Aortic smooth muscle cell (primary cell): ENCODE measurements at places on chromosomes 4 and X. TPM values are rescaled to one million over a fixed set of nuclear protein-coding genes. Genes with fewer than 3 reads are reported as not detected.

PRR32 gene
- not detected in 2 replicates for total RNA-seq

GUCY1A1 gene
- 12.4 and 13.5 TPM in 2 replicates for total RNA-seq

KCTD8 gene
- 0.13 TPM in 1 of 2 replicates, not detected in the other for total RNA-seq

COL25A1 gene
- 0.06 and 0.13 TPM in 2 replicates for total RNA-seq

SASH3 gene
- not detected in 2 replicates for total RNA-seq

VCX2 gene
- not detected in 2 replicates for total RNA-seq

BMP3 gene
- under 0.01 and 0.12 TPM in 2 replicates for total RNA-seq

MAGEA11 gene
- total RNA-seq: not detected in 2 replicates

STAG2 gene
- total RNA-seq: 109 and 114 TPM in 2 replicates

NEUROG2 gene
- not detected in 2 replicates for total RNA-seq

KIF4A gene
- 11.4 and 16.4 TPM in 2 replicates for total RNA-seq

PAGE2B gene
- total RNA-seq: not detected in 2 replicates

NAP1L5 gene
- 11.6 and 15.1 TPM in 2 replicates for total RNA-seq

MAGEA4 gene
- not detected in 2 replicates for total RNA-seq

P2RY8 gene
- not detected in 2 replicates for total RNA-seq

BLTP1 gene
- 60.4 and 81.8 TPM in 2 replicates for total RNA-seq

FRMPD4 gene
- total RNA-seq: 0.13 and 0.19 TPM in 2 replicates

PASD1 gene
- total RNA-seq: not detected in 2 replicates

UTP3 gene
- 21.0 and 26.0 TPM in 2 replicates for total RNA-seq

FLNA gene
- 2,321 and 2,651 TPM in 2 replicates for total RNA-seq

SPATA18 gene
- total RNA-seq: 7.5 and 10.1 TPM in 2 replicates

CT45A7 gene
- total RNA-seq: not detected in 2 replicates

AFM gene
- total RNA-seq: not detected in 2 replicates

SLC10A4 gene
- under 0.01 and 0.06 TPM in 2 replicates for total RNA-seq

MCTS1 gene
- total RNA-seq: 37.1 and 40.8 TPM in 2 replicates

TLR7 gene
- total RNA-seq: not detected in 2 replicates

ARL13A gene
- total RNA-seq: not detected in 2 replicates

TDO2 gene
- 0.53 and 0.56 TPM in 2 replicates for total RNA-seq

PARM1 gene
- 3.2 and 7.8 TPM in 2 replicates for total RNA-seq

ZFP42 gene
- total RNA-seq: not detected in 2 replicates

ABRAXAS1 gene
- total RNA-seq: 11.6 and 13.7 TPM in 2 replicates

ATP1B4 gene
- total RNA-seq: not detected in 2 replicates

ITIH6 gene
- under 0.01 TPM in 1 of 2 replicates, not detected in the other for total RNA-seq

SPOCK3 gene
- total RNA-seq: 1.1 and 1.5 TPM in 2 replicates

PFKFB1 gene
- total RNA-seq: 0.19 TPM in 1 of 2 replicates, not detected in the other

SPIN4 gene
- total RNA-seq: 2.3 and 2.4 TPM in 2 replicates
